ENCODE measurements at places on chromosomes 13 and 19.

DNA sequence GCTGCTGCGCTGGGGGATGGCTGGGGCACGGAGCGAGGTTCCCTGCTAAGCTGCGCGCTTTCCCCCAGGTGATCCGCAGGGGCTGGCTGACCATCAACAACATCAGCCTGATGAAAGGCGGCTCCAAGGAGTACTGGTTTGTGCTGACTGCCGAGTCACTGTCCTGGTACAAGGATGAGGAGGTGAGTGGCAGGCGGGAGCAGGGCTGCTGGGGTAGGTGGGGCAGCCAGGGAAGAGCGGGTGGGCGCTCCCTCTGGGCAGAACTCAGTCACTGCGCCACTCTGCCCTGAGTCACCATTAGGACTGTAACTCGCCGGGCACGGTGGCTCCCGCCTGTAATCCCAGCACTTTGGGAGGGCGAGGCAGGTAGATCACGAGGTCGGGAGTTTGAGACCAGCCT lies 23.8 kb downstream of the TMED1 start:
- peaks cover 38% of the 10 kb centered on the region for H3K4me1 ChIP-seq
- H3K36me3 ChIP-seq = peaks cover 79% of the 10 kb centered on the region
- DNase-seq = peak; percentile 19
- no peak overlapping the region for H3K27ac ChIP-seq

DNA sequence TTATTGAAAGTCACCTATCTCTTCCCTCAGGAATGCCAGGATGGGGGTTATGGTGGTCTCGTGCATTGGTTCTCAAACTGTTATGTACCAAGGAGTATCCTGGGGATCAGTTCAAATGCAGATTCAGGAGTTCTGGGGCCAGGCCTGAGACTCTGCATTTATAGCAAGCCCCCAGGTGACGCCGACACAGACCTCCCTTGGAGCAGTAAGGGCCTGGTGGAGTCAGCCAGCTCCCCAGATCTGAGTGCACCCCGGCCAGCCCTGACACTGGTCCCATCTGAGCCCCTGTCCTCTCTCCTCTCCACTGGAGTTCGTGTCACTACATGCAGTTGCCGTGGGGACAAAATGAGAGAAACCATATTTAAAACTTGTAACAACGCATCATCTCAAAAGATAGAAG lies 112.9 kb downstream of the COL4A2 start:
- peaks cover 6% of the 10 kb centered on the region for H3K4me1 ChIP-seq
- H3K27me3 ChIP-seq = peaks cover 39% of the 10 kb centered on the region
- no peaks in the 10 kb centered on the region for H3K36me3 ChIP-seq
- no peak overlapping the region for H3K4me3 ChIP-seq
- H3K27ac ChIP-seq = no peak overlapping the region

DNA sequence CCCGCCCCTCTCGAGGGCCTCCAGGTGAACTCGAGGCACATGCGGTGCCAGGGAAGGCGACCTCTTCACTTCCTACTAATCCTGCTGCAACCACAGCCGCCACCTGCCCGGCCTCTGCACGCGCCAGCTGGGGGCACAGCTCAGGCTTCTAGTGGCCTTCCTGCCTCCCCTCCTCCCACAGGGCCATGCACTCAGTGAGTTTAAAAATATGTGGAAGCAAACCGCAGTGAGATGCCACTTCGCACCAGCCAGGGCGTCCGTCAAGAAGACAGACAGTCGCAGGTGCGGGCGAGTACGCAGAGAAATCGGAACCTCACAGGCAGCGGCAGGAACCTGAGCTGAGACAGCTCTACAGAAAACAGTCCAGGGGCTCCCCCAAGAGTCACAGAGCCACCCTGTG lies 10.4 kb downstream of the LMNB2 start:
- H3K4me1 ChIP-seq = peaks cover 15% of the 10 kb centered on the region
- H3K4me3 ChIP-seq = peak overlapping the region; percentile 19
- DNase-seq = peak; percentile 11
- no peaks in the 10 kb centered on the region for H3K27me3 ChIP-seq
- peaks cover 23% of the 10 kb centered on the region for H3K36me3 ChIP-seq

- H3K4me3 ChIP-seq = no peak overlapping the region
- H3K27ac ChIP-seq = no peak overlapping the region
- DNase-seq = no peak
- H3K36me3 ChIP-seq = peaks cover 3% of the 10 kb centered on the region
- no peaks in the 10 kb centered on the region for H3K27me3 ChIP-seq
Measured at GRCh38 chr19:45502111-45502510, 3.9 kb downstream of the PPM1N start.

- no peak overlapping the region for H3K27ac ChIP-seq
- H3K27me3 ChIP-seq = no peaks in the 10 kb centered on the region
- no peak overlapping the region for H3K4me3 ChIP-seq
- H3K36me3 ChIP-seq = peaks cover 49% of the 10 kb centered on the region
- no peaks in the 10 kb centered on the region for H3K4me1 ChIP-seq
Measured at GRCh38 chr19:16877581-16877980, 11.2 kb upstream of the F2RL3 start.

- DNase-seq = peak; percentile 56
- H3K36me3 ChIP-seq = no peaks in the 10 kb centered on the region
- H3K4me3 ChIP-seq = peak overlapping the region; percentile 20
- peaks cover 31% of the 10 kb centered on the region for H3K4me1 ChIP-seq
Measured at GRCh38 chr19:14347999-14348889, 33.0 kb upstream of the ADGRE5 start.

GRCh38 chr13:100395698-100396373 lies 192.8 kb downstream of the GGACT start:
- H3K4me1 ChIP-seq = no peaks in the 10 kb centered on the region
- H3K27ac ChIP-seq = no peak overlapping the region
- no peak overlapping the region for H3K4me3 ChIP-seq
- no peaks in the 10 kb centered on the region for H3K36me3 ChIP-seq

GRCh38 chr13:31919971-31920726 lies 111.4 kb upstream of the FRY start:
- no peak overlapping the region for H3K4me3 ChIP-seq
- DNase-seq = no peak
- no peaks in the 10 kb centered on the region for H3K27me3 ChIP-seq

DNA sequence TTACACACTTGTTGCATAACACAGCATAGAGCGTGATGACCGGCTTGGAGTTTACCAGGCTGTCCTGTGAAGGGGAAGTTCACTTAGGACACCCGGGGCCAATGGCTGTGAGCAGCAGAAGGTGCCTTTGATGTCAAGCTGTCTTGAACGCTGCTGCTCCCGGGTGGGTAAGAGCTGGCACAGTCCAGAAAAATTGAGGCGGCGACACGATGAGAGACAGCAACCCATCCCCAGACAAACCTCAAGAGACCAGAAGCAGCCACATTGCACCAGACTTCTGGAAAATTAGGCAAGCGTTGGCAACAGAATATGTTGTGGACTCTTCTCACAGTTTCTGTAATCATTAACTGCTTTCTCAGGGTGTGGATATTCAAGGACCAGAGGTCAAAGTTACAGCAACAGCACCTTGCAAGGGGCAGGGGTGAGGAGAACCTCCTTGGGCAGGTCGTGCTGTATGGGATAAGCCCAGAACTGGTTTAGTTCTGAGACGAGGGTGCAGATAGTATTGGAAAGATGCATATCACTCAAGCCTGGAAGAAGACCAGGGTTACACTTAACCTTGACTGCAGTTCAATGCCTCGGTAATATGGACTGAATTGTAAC lies 10.1 kb downstream of the NFILZ start:
- H3K36me3 ChIP-seq = no peaks in the 10 kb centered on the region
- H3K27ac ChIP-seq = no peak overlapping the region
- no peak for DNase-seq
- H3K27me3 ChIP-seq = peaks cover 7% of the 10 kb centered on the region

GRCh38 chr13:114339857-114340534 lies 25.7 kb downstream of the CHAMP1 start:
- no peak overlapping the region for H3K27ac ChIP-seq
- no peaks in the 10 kb centered on the region for H3K27me3 ChIP-seq
- peak; percentile 21 for DNase-seq
- no peaks in the 10 kb centered on the region for H3K36me3 ChIP-seq
- peaks cover 13% of the 10 kb centered on the region for H3K4me1 ChIP-seq
- H3K4me3 ChIP-seq = no peak overlapping the region

GRCh38 chr13:24528816-24529398 lies 16.3 kb upstream of the PARP4 start:
- H3K36me3 ChIP-seq = no peaks in the 10 kb centered on the region
- no peak overlapping the region for H3K4me3 ChIP-seq
- H3K27me3 ChIP-seq = peaks cover 8% of the 10 kb centered on the region
- H3K27ac ChIP-seq = no peak overlapping the region

DNA sequence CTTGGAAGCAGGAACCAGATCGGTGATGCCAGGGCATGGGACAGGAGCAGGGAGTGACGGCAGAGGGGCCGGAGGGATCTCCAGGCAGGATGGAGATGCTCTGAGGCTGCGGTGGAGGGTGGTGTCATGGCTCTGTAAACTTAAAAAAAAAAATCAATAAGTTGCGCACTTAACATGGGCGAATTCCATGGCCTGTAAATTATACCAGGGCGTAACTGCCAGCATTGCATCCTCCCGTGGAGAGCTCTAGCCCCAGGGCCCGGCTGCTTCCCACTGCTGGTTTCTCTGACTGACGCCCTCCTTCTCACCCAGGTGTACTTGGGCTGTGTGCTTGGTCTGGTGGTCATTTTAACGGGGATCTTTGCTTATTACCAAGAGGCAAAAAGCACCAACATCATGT lies 8.7 kb downstream of the ATP12A start:
- H3K27ac ChIP-seq = no peak overlapping the region
- H3K4me3 ChIP-seq = no peak overlapping the region
- no peaks in the 10 kb centered on the region for H3K36me3 ChIP-seq
- peaks cover 28% of the 10 kb centered on the region for H3K27me3 ChIP-seq
- DNase-seq = no peak
- peaks cover 22% of the 10 kb centered on the region for H3K4me1 ChIP-seq

DNA sequence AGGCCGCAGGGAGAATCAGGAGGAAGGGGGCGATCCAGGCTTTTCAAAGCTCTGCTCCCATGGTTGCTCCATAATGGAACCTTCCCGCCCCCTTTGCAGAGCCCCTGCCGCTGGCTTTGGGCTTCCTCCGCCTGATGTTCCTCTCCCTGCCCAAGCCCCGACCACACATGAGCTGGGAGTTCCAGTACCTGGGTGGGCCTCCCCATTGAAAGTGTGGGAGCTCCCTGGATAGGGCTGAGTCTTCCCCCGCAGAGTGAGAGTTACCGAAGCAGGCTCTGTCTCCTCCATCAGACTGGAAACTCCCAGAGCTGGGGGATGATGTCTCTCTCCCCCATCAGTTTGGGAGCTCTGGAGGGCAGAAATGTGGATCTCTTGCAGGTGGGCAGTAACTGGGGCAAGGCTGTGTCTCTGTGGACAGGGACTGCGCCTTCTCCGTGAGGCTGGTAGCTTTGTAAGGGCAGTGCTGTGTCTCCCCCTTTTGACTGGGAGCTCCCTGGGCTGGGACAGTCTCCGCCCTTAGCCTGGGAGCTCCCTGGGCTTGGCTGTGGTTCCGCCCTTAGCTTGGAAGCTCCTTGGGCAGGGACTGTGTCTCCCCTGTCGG lies 722 bp downstream of the DCAF15 start:
- H3K4me3 ChIP-seq = peak overlapping the region; percentile 82
- H3K4me1 ChIP-seq = peaks cover 30% of the 10 kb centered on the region
- no peaks in the 10 kb centered on the region for H3K27me3 ChIP-seq
- peak overlapping the region; percentile 30 for H3K27ac ChIP-seq
- DNase-seq = peak; percentile 7
- peaks cover 37% of the 10 kb centered on the region for H3K36me3 ChIP-seq

- DNase-seq = no peak
- no peak overlapping the region for H3K4me3 ChIP-seq
- peaks cover 4% of the 10 kb centered on the region for H3K4me1 ChIP-seq
- no peak overlapping the region for H3K27ac ChIP-seq
- no peaks in the 10 kb centered on the region for H3K36me3 ChIP-seq
- H3K27me3 ChIP-seq = no peaks in the 10 kb centered on the region
Measured at GRCh38 chr19:15144046-15144646, 36.9 kb downstream of the SYDE1 start.

Data from CD4-positive, alpha-beta T cell (primary cell).